ENCODE measurements at places on chromosomes 4 and X. TPM values are rescaled to one million over a fixed set of nuclear protein-coding genes. Genes with fewer than 3 reads are reported as not detected.
A peak's percentile ranks its signal among the peaks of the same experiment; 100 is the strongest.

- DNase-seq = peak; percentile 49
These were observed 8.1 kb downstream of the MBNL3 start for GRCh38 chrX:132480581-132481203.

DNA sequence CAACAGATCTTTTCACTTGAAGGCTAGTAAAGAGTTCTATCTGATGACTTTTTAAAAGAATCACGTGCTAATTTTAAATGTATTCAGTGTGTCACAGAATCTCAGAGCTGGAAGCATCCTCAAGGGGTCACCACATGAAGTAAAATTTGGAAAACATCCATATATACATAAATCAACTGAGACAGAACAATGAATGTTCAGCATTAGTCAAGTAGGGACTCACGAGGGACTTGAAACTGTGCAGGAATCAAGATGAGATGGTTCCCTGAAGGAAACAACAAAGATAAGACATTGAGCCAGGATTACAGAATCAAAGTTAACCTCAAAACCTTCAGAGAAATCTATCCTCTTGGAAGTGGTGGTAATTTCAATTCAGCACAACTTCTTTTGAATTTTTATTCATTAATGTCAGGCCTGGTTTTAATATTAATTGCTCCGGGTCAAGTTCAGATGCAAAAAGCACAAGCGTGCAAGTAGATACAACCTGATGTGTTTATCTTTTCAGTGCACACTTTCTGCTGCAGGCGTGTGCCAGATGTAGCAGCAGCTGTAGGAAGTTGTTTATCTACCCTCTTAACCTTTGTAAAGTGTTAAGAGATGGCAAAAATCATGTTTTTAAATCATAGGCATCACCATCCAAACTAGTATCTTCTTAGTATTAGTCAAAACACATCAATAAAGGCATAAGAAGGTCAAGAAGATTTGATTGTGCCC, 87.7 kb upstream of the SRD5A3 start:
- no peak for DNase-seq

DNA sequence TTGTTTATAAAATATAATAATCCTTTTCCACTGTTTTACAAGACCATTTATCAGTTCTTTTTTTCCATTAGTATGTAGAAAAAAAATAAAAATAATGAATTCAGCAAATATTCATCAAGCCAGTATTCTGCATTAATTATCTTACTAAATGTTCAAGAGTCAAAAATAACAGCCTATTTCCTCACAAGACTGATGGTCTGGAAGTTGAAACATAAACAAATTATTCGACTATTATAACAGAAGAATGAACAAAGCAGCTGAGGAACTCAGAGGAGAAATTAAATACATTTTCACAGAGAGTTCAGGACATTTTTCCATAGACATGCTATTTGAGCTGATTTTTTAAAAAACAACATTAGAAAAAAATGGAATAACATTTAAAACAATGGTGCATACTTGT, 2594.8 kb downstream of the ARAP2 start:
- no peak for DNase-seq

- DNase-seq = no peak
These were observed 56.5 kb downstream of the TRIM2 start for GRCh38 chr4:153260553-153261300.

CDKN2AIP gene
- 15.9 TPM for total RNA-seq

- no peak for DNase-seq
These were observed 68.2 kb downstream of the ARHGAP6 start for GRCh38 chrX:11597479-11597878.

DNA sequence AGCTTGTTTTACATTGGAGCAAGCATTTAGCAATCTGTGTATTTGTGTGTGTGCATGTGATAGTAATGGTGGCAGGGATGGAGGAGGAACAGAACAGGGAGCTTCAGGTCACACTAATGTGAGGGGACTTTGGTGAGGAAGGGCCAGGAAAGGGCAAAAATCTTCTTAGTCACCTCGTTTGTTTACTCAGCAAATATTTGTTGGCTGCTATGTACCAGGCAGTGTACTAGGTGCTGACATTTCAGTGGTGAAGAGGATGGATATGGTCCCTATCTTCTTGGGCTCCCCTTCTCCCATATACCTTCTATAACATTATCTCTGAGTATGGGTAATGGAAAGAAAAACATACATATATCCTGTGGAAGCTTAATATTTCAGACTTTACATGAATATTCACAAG, 48.5 kb upstream of the HDAC8 start:
- no peak for DNase-seq

DNA sequence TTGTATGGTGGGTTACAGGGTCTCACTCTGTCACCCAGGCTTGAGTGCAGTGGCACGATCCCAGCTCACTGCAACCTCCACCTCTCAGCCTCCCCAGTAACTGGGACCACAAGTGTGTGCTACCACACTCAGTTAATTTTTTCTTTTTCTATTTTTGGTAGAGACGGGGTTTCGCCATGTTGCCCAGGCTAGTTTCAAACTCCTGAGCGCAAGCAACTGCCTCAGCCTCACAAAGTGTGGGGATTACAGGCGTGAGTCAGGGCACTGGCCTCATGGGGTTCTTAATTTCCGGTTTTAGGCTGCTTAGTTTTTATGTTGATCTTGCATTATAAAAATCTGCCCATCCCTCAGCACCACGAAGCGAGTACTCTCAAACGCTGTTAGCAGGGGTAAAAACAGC, 6.7 kb downstream of the BCAP31 start:
- DNase-seq = no peak

- DNase-seq = no peak
These were observed 13.0 kb downstream of the TBC1D1 start for GRCh38 chr4:37903901-37904300.

DNA sequence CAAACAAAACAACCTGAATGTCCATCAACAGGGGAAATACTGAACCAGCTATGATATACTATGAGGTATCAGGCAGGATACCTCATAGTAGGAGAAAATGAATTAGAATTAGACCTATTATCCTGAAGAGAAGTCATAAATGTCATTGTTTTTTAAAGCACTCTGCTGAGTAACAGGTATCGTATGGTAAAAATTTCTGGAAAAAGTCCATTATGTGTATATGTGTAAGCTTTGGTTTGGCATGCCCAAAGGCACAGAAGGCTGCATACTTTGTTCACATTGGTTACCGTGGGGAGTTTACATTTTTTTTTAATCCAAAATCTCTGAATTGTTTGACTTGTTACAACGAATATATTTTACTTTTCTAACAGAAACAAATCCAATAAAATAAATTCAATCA, 70.5 kb downstream of the RPS3A start:
- no peak for DNase-seq

STAP1 gene
- not detected for total RNA-seq

KDR gene
- total RNA-seq = 36.2 TPM

BEND2 gene
- not detected for total RNA-seq

DNA sequence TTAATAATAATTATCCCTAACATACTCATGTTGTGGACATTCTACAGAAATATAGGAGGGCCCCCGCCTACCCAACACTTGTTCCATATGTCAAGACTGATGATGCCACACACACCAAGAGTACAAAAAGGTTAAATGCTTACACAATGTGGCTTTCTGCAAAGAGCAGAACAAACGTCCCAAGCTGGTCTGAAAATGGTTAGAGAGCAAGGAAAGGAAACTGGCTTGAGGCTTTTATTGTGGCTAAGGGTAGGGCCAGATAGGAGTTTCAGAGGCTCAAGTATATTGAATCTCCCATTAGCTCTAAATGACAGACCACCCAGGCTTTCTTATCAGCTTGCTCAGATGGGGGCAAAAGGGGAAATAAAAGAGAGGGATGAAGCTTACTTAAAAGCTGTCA, 134.1 kb upstream of the C1QTNF7 start:
- no peak for DNase-seq

ATXN3L gene
- not detected for total RNA-seq

GRCh38 chr4:42306221-42307109, 90.8 kb upstream of the SHISA3 start:
- DNase-seq = no peak

ARMCX1 gene
- 28.6 TPM for total RNA-seq

ZNF141 gene
- 14.1 TPM for total RNA-seq

XAGE2 gene
- total RNA-seq = not detected

GRCh38 chr4:145045180-145045579, 52.8 kb downstream of the ANAPC10 start:
- DNase-seq = no peak

DNA sequence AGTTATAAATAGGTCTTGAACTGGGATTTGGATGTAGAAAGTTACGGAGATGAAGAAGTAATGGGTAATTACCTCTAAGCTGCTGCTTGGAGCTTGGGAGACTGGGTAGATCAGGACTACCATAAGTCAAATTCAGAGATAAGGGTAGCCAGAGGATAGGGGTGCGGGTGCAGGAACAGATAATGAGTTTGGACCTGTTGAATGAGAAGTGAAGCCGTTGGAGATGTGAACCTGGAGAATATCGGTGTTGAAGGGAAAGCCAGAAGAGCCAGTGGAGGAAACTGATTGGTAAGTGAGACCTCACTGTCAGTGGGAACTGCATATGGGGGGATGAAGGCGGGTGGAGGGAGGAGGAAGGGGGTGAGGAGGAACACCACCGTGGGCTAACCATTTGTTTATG, 618 bp upstream of the FOXO4 start:
- DNase-seq = no peak

DNA sequence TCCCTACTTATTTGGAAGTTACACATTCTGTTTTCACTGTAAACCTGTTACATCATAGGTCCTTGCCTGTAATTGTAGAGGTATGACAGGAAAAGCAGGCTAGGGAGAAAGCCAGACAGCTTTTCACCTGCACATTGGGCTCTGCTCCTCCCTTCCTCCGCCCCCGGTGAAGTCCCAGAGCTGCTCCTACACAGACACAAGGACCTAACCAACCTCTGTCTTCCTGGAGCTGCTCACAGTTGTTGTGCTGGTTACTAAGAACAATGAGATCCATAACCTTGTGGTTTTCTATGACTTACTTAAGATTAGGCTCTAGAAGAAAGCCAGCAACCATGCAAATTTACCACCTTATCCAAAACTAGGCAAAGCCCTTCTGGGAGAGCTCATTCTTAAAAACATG, 40.0 kb downstream of the MOSPD2 start:
- no peak for DNase-seq

GRCh38 chrX:97405031-97405660, 521.4 kb downstream of the RPA4 start:
- DNase-seq = no peak

SUPT20HL1 gene
- total RNA-seq = not detected

- peak; percentile 15 for DNase-seq
These were observed 2.3 kb upstream of the SLC26A1 start for GRCh38 chr4:995311-996026.

Measured in adrenal gland (tissue), 19 donors.